Chondrocyte (in vitro differentiated cells): ENCODE measurements at places on chromosomes 13 and 19. TPM values are rescaled to one million over a fixed set of nuclear protein-coding genes. Genes with fewer than 3 reads are reported as not detected.
A peak's percentile ranks its signal among the peaks of the same experiment; 100 is the strongest.

The KLK15 gene
- not detected in 3 replicates for total RNA-seq

The ATXN8OS gene
- total RNA-seq: not detected in 3 replicates

The AKAP8 gene
- total RNA-seq: 21.3 to 23.5 TPM (median 23.0 TPM) in 3 replicates

DNA sequence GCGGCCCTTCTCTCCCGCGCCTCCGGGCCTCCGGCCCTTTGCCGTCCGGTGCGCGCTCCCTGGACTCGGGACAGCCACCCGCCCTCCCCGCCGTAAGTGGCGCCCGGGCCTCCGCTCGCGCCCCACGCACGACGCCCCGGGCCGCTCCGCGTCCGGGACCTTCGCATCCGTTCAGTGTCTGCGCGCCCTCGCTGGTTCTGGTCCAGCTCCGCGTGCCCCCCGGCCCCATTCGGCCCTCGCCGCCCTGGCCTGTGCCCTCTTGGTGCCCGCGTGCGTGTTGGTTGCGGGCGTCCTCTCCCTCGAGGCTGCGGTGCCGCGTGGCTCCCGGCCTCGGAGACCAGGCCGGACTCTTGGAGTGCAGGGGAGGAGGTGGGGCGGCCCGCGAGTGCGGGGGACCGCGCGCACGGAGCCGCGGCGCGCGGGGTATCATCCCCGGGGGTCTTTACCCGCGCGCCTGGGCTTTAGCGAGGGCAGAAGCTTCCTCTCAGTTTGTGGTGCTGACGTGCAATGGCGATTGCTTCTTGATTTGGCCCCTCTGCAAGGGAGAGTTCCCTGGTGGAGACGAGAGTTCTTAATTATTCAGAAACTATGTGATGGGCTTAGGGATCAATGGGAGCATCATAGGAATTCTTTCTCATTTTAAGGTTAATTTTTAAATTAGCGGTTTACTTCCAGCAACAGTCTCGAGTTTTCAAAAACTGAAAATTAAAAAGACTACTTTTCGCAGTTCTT is 757 bp downstream of the WASF3 start:
- H3K36me3 ChIP-seq: no peaks in the 10 kb centered on the region
- H3K27me3 ChIP-seq: peaks cover 17% of the 10 kb centered on the region
- H3K4me3 ChIP-seq: peak overlapping the region; percentile 76

GRCh38 chr13:23871616-23872220 is 17.5 kb downstream of the MIPEP start:
- H3K4me3 ChIP-seq: no peak overlapping the region
- H3K4me1 ChIP-seq: no peaks in the 10 kb centered on the region
- H3K36me3 ChIP-seq: no peaks in the 10 kb centered on the region

DNA sequence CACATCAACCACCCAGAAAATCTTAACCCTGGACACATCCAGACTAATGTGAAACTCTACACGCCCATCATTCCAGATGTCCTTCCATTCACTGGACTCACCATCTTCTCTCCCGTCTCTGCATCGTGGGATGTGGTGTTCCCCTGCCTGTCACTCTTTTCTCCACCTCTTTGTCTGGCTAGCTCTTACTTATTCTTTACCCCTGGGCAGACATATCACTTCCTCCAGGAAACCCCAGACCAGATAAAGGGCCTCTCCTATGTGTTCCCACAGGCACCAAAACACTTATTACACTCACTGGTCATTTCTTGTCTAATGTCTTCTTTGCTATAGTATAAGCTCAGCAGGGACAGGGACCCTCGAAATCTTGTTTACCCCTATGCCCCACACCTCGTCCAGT is 109.3 kb upstream of the IPO5 start:
- no peak overlapping the region for H3K4me3 ChIP-seq
- no peaks in the 10 kb centered on the region for H3K4me1 ChIP-seq
- H3K27me3 ChIP-seq: peaks cover 20% of the 10 kb centered on the region
- no peak overlapping the region for H3K27ac ChIP-seq
- peaks cover 2% of the 10 kb centered on the region for H3K36me3 ChIP-seq

DNA sequence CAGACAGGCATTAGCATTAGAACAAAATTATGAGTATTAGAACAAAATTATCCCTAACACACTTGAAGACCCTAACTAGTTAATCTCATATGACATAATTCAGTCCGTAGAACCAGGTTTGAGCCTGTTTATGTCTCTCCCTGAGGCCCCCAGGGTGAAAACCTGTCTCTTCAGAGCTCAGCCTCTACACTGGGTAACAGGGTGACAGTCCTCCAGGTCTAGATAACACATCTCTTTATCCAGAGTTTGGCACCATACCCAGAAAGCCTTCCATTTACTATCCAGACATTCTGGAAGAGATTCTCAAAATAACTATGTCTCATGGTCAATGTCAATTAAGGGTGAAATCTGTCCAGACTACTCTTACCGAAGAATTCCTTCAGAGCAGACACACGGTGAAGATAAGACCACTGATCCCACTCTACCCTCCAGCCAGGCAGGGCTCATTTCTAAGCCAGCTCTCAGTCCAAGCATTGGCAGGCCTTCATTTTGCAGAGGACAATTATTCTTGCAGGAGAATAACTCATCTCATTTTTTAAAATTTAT is 1195.3 kb downstream of the EFNB2 start:
- H3K27me3 ChIP-seq: no peaks in the 10 kb centered on the region
- peaks cover 70% of the 10 kb centered on the region for H3K4me1 ChIP-seq
- no peak overlapping the region for H3K27ac ChIP-seq
- H3K4me3 ChIP-seq: no peak overlapping the region

DNA sequence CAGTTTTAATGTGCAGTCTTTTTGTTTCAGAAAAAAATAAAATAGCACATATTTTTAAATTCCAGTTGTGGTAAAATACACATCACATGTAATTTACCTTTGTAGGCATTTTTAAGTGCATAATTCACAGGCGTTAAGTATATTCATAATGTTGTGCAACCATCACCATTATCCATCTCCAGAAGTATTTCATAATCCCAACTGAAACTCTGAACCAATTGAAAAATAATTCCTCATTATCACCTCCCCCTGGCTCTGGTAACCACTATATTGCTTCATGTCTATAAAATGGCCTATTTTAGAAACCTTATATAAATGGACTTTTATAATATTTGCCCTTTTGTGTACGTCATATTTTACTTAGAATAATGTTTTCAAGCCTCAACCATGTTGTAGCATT is 756.5 kb upstream of the KLHL1 start:
- H3K36me3 ChIP-seq: no peaks in the 10 kb centered on the region
- H3K4me1 ChIP-seq: no peaks in the 10 kb centered on the region
- no peaks in the 10 kb centered on the region for H3K27me3 ChIP-seq
- no peak overlapping the region for H3K27ac ChIP-seq
- DNase-seq: no peak

DNA sequence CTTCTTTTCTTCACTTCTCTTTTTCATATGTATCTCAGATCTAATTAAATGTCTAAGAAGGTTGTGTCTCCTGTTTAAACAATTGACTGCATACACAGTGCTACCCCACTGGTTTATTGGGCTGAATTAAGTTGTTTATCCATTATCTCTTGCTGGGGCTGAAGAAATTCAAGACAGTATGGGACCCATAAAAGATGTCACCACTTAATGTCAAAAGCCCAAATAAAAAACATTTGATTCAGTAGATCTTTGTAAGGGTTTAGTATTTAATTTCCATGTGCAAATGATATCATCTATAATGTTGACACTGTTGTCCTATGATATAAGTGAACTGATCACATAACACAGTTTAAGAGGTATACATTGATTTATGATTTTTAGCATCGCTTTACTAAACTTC is 1431.9 kb upstream of the PCDH20 start:
- H3K4me3 ChIP-seq: no peak overlapping the region
- H3K27ac ChIP-seq: no peak overlapping the region
- DNase-seq: no peak
- H3K4me1 ChIP-seq: peaks cover 6% of the 10 kb centered on the region
- peaks cover 3% of the 10 kb centered on the region for H3K36me3 ChIP-seq
- no peaks in the 10 kb centered on the region for H3K27me3 ChIP-seq

DNA sequence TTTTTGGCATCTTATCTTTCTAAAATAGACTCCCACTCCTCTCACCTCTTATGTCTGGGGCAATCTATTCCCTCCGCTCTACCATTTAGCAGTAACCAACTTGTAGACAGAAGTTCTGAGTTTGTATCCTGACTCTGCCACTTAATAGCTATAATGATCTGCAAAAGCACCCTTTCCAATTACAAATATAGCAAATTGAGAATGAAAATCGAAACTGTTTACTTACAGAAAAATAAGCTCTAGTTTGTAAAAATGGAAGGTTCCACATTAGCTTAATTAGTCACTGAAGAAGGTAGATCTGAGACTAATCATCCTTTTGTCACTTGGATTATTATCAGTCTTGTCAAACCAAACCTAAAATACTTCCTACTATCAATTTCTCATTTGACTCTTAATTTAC is 409.3 kb downstream of the DIAPH3 start:
- no peaks in the 10 kb centered on the region for H3K36me3 ChIP-seq
- no peak for DNase-seq
- H3K4me3 ChIP-seq: no peak overlapping the region
- H3K27me3 ChIP-seq: no peaks in the 10 kb centered on the region

GRCh38 chr19:15304140-15304705 is 28.1 kb downstream of the BRD4 start:
- DNase-seq: peak; percentile 36
- H3K27ac ChIP-seq: peak overlapping the region; percentile 80
- H3K27me3 ChIP-seq: no peaks in the 10 kb centered on the region
- H3K36me3 ChIP-seq: peaks cover 2% of the 10 kb centered on the region

GRCh38 chr13:27533155-27533643 is 82.8 kb upstream of the MTIF3 start:
- peaks cover 23% of the 10 kb centered on the region for H3K4me1 ChIP-seq
- H3K36me3 ChIP-seq: no peaks in the 10 kb centered on the region
- DNase-seq: peak; percentile 94

GRCh38 chr13:48159401-48159800 is 64.5 kb upstream of the MED4 start:
- no peaks in the 10 kb centered on the region for H3K36me3 ChIP-seq
- peaks cover 14% of the 10 kb centered on the region for H3K4me1 ChIP-seq
- H3K27ac ChIP-seq: no peak overlapping the region
- no peaks in the 10 kb centered on the region for H3K27me3 ChIP-seq

DNA sequence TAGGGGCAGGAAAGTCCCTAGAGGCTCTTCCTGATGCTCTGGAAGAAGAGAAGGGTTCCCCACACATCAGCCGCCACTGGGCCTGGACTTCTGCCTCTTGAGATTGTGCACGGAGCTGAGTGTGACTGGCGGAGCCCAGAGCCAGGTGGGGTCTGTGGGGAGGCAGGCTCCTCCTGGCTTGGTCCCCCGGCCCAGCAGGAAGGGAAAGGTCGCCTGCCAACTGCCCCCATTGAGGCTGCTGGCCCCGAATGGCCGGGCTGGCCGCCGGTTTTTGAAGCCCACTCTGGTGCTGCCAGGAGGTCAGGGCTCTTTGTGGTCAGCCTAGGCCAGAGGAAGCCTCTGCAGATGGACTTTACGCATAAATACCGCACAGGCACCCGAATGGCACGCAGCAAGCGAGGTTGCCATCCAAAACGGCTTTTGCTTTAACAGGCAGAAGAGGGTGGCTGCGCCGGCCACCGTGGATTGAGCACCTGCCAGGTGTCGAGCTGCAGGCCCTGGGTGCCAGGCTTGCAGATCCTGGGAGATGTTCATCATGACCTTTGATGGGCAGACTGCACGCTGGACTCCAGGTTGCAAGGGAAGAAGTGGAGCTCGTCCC is 5.0 kb downstream of the DAZAP1 start:
- DNase-seq: no peak
- no peaks in the 10 kb centered on the region for H3K36me3 ChIP-seq
- H3K27ac ChIP-seq: no peak overlapping the region
- H3K4me1 ChIP-seq: peaks cover 64% of the 10 kb centered on the region
- no peaks in the 10 kb centered on the region for H3K27me3 ChIP-seq

DNA sequence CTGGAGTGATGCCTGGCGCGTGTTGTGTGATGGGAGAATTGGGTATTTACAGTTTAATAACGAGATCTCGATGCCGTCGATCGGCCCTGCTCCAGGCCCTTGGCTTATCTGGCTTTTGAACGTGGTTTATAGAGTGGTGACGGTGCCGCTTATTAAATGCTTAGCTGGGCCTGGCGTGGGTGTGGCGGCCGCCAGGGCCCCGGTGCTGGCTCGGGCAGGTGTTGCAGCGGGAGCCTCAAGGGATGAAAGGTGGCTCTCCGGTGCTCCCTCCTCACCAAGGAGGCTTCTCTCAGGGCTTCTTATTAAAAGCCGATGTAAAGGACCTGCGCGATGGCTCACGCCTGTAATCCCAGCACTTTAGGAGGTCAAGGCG is 173.8 kb downstream of the KDM4B start:
- DNase-seq: no peak
- peaks cover 16% of the 10 kb centered on the region for H3K4me1 ChIP-seq
- no peak overlapping the region for H3K27ac ChIP-seq
- H3K4me3 ChIP-seq: no peak overlapping the region
- peaks cover 27% of the 10 kb centered on the region for H3K36me3 ChIP-seq

DNA sequence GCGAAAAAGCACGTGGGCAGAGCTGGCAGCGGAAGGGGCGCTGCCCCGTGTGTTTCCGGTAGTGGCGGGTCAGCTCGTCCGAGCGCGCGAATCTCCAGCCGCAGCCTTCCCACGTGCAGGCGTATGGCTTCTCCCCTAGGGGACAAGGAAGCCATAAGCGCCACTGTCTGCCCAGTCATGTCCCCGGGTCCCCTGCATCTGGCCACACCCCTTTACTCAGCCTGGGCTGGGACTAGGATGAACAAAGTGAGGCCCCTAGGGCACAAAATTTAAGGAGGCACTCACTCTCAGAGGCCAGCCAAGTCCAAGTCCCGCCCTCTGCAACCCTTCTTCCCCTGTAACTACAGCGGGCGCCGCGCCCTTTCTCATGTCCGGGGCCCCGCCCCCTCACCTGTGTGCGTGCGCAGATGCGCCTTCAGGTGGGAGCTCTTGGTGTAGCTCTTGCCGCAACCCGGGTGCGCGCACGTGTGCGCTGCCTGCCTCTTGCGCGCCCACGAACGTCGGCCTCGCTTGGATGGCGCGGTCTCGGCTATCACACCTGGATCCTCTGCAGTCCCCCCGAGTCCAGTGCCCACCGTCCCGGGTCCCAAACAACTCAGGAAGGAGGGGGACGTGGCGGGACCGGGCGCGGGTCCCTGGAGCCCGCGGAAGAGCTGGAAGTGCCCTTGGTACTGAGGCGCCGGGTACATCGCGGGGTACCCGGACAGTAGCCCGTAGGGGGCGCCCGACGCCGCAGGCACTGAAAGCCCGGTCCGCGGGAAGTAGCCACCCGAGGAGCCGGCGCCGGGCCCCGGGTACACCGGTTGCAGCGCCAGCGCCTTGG is 1.9 kb downstream of the KLF1 start:
- H3K27me3 ChIP-seq: peaks cover 20% of the 10 kb centered on the region
- no peak for DNase-seq
- no peak overlapping the region for H3K27ac ChIP-seq
- peaks cover 18% of the 10 kb centered on the region for H3K4me1 ChIP-seq
- H3K4me3 ChIP-seq: peak overlapping the region; percentile 62
- no peaks in the 10 kb centered on the region for H3K36me3 ChIP-seq
